ENCODE measurements at places on chromosomes 16 and 17.
A peak's percentile ranks its signal among the peaks of the same experiment; 100 is the strongest.

- no peaks in the 10 kb centered on the region for H3K4me1 ChIP-seq
- no peak for DNase-seq
- H3K4me3 ChIP-seq = no peak within 1 kb of the TSS
- peaks cover 16% of the 10 kb centered on the region for H3K27me3 ChIP-seq
- H3K27ac ChIP-seq = no peak within 1 kb of the TSS
Measured at GRCh38 chr17:2749058-2749783, at the start of gene CCDC92B. CCDC92B (minus strand) TSS chr17:2749652; CDS start chr17:2735145, 14,507 bp downstream.

- H3K36me3 ChIP-seq = no peaks in the 10 kb centered on the region
- no peak overlapping the region for H3K27ac ChIP-seq
- DNase-seq = no peak
- H3K4me3 ChIP-seq = no peak overlapping the region
- H3K27me3 ChIP-seq = no peaks in the 10 kb centered on the region
Measured at GRCh38 chr16:65837464-65837863, 529.0 kb upstream of the CDH5 start.

GRCh38 chr17:28643983-28644786, 773 bp downstream of the BLTP2 start:
- H3K4me3 ChIP-seq = peak overlapping the region; percentile 54
- H3K27ac ChIP-seq = no peak overlapping the region
- peaks cover 29% of the 10 kb centered on the region for H3K36me3 ChIP-seq
- peaks cover 23% of the 10 kb centered on the region for H3K4me1 ChIP-seq
- no peaks in the 10 kb centered on the region for H3K27me3 ChIP-seq

GRCh38 chr16:82630688-82631087, 3.9 kb downstream of the CDH13 start:
- no peak overlapping the region for H3K4me3 ChIP-seq
- H3K27me3 ChIP-seq = no peaks in the 10 kb centered on the region
- no peaks in the 10 kb centered on the region for H3K36me3 ChIP-seq
- H3K27ac ChIP-seq = peak overlapping the region; percentile 96

- H3K36me3 ChIP-seq = no peaks in the 10 kb centered on the region
- no peaks in the 10 kb centered on the region for H3K27me3 ChIP-seq
- no peak overlapping the region for H3K4me3 ChIP-seq
Measured at GRCh38 chr17:12964162-12964561, 53.7 kb downstream of the ELAC2 start.

- no peak overlapping the region for H3K27ac ChIP-seq
- no peaks in the 10 kb centered on the region for H3K27me3 ChIP-seq
- H3K4me1 ChIP-seq = no peaks in the 10 kb centered on the region
- no peaks in the 10 kb centered on the region for H3K36me3 ChIP-seq
- no peak overlapping the region for H3K4me3 ChIP-seq
Measured at GRCh38 chr16:83470416-83470815, 337.4 kb upstream of the HSBP1 start.

DNA sequence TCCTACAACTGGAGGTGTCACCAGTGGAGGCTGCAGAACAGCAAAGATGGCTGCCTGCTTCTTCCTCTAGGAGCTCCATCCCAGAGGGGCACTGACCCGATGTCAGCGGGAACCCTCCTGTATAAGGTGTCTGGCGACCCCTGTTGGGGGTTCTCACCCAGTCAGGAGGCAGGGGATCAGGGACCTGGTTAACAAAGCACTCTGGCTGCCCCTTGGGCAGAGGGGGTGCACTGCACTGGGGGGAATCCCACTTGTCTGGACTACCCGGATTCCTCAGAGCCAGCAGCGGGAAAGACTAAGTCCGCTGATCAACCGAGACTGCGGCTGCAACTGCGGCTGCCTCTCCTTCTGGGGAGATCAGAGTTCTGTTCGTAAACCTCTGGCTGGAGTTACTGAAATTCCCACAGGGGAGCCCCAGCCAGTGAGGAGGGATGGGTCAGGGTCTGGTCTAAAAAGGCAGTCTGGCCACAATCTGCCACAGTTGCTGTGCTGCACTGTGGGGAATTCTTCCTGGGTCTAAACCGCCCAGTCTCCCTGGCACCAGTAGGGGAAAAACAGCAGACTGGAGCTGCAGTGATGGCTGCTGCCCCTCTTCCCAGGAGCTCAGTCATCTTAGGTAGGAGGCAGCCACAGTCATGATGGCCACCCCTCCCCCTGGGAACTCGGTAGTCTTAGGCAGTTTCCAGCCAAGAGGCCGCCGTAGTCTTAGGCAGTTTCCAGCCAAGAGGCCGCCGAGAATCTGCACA, 213.4 kb downstream of the CYB561 start:
- H3K27me3 ChIP-seq = no peaks in the 10 kb centered on the region
- H3K4me3 ChIP-seq = no peak overlapping the region
- H3K27ac ChIP-seq = no peak overlapping the region

GRCh38 chr17:44254361-44255095, 13.4 kb downstream of the SLC4A1 start:
- H3K27me3 ChIP-seq = no peaks in the 10 kb centered on the region
- H3K4me1 ChIP-seq = no peaks in the 10 kb centered on the region
- H3K27ac ChIP-seq = no peak overlapping the region
- no peak overlapping the region for H3K4me3 ChIP-seq
- DNase-seq = no peak

- no peak overlapping the region for H3K4me3 ChIP-seq
- DNase-seq = no peak
- no peaks in the 10 kb centered on the region for H3K27me3 ChIP-seq
- H3K27ac ChIP-seq = no peak overlapping the region
- H3K36me3 ChIP-seq = no peaks in the 10 kb centered on the region
- H3K4me1 ChIP-seq = no peaks in the 10 kb centered on the region
Measured at GRCh38 chr16:78890373-78890895, 710.1 kb downstream of the MAF start.

GRCh38 chr17:59825533-59826322, 67.0 kb downstream of the TUBD1 start:
- DNase-seq = peak; percentile 48
- no peak overlapping the region for H3K4me3 ChIP-seq
- H3K4me1 ChIP-seq = peaks cover 27% of the 10 kb centered on the region
- H3K27me3 ChIP-seq = no peaks in the 10 kb centered on the region

DNA sequence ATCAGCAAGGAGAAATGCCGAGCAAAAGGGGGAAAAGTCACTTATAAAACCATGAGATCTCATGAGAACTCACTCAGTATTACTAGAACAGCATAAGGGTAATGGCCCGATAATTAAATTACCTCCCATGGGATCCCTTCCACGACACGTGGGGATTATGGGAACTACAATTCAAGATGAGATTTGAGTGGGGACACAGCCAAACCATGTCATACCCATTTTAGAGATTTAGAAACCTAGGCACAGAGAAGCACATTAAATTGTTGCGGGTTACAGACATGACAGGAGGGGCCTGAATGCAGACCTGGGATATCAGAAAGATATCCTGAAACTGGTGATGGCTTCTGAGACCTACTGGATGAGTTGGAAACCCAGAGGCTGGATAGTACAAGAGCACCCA, 20.1 kb downstream of the ARHGAP17 start:
- no peaks in the 10 kb centered on the region for H3K36me3 ChIP-seq
- DNase-seq = no peak
- H3K4me3 ChIP-seq = no peak overlapping the region
- peak overlapping the region; percentile 52 for H3K27ac ChIP-seq
- no peaks in the 10 kb centered on the region for H3K27me3 ChIP-seq

GRCh38 chr16:53433930-53434376, 318 bp upstream of the RBL2 start:
- peaks cover 5% of the 10 kb centered on the region for H3K4me1 ChIP-seq
- H3K27me3 ChIP-seq = no peaks in the 10 kb centered on the region
- H3K36me3 ChIP-seq = no peaks in the 10 kb centered on the region
- DNase-seq = no peak

- no peak overlapping the region for H3K4me3 ChIP-seq
- H3K27ac ChIP-seq = no peak overlapping the region
- DNase-seq = no peak
- no peaks in the 10 kb centered on the region for H3K4me1 ChIP-seq
Measured at GRCh38 chr17:8835631-8836364, 31.7 kb downstream of the PIK3R6 start.

GRCh38 chr17:67080804-67081203, 36.5 kb downstream of the CACNG1 start:
- H3K4me1 ChIP-seq = no peaks in the 10 kb centered on the region
- H3K27ac ChIP-seq = no peak overlapping the region
- H3K27me3 ChIP-seq = no peaks in the 10 kb centered on the region
- DNase-seq = no peak
- H3K36me3 ChIP-seq = peaks cover 4% of the 10 kb centered on the region

DNA sequence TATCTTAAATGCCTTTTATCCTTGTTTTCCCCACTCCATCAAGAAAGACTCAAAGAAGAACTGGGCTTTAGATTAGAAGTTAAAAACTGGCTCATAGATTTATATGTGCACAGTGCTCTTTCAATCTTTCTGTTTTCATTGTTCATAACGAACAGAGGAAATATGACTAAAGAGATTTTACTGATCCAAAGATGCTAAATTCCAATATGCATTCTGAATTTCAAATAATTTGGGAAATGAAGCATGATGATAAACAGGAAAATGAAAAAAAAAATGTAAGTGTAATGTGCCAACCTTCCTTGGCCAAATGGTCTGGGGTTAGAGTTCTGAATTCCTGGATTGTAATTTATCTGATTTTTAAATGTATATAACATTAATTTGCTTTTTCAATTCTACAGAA, 25.0 kb upstream of the SMIM36 start:
- DNase-seq = peak; percentile 53
- no peak overlapping the region for H3K4me3 ChIP-seq
- H3K27ac ChIP-seq = no peak overlapping the region
- H3K4me1 ChIP-seq = peaks cover 30% of the 10 kb centered on the region
- no peaks in the 10 kb centered on the region for H3K27me3 ChIP-seq
- H3K36me3 ChIP-seq = no peaks in the 10 kb centered on the region

- no peak overlapping the region for H3K4me3 ChIP-seq
- H3K27ac ChIP-seq = no peak overlapping the region
- no peaks in the 10 kb centered on the region for H3K4me1 ChIP-seq
Measured at GRCh38 chr17:8492121-8492520, 56.4 kb downstream of the NDEL1 start.

- peak overlapping the region; percentile 20 for H3K27ac ChIP-seq
- H3K36me3 ChIP-seq = peaks cover 10% of the 10 kb centered on the region
- DNase-seq = no peak
- H3K27me3 ChIP-seq = no peaks in the 10 kb centered on the region
- peaks cover 16% of the 10 kb centered on the region for H3K4me1 ChIP-seq
Measured at GRCh38 chr17:42541041-42541833, 5.2 kb downstream of the NAGLU start.

DNA sequence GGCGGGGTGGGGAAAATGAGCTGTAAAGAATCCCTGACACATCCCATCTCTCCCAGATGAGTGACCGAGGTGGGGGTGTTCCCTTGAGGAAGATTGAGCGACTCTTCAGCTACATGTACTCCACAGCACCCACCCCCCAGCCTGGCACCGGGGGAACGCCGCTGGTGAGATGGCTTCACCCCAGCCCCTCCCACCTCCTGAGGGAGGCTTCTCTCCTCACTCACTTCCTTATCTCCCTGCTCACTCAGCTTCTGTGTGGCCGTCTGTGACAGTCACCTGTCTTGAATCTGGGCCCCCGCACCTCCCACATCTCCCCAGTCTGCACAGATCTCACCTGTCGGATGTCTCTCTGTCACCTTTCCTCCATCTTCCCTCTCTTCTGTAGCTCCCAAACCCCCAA, 13.4 kb downstream of the PDK2 start:
- H3K4me1 ChIP-seq = no peaks in the 10 kb centered on the region
- no peak for DNase-seq
- H3K36me3 ChIP-seq = no peaks in the 10 kb centered on the region
- H3K27me3 ChIP-seq = no peaks in the 10 kb centered on the region
- H3K27ac ChIP-seq = no peak overlapping the region
- H3K4me3 ChIP-seq = no peak overlapping the region

DNA sequence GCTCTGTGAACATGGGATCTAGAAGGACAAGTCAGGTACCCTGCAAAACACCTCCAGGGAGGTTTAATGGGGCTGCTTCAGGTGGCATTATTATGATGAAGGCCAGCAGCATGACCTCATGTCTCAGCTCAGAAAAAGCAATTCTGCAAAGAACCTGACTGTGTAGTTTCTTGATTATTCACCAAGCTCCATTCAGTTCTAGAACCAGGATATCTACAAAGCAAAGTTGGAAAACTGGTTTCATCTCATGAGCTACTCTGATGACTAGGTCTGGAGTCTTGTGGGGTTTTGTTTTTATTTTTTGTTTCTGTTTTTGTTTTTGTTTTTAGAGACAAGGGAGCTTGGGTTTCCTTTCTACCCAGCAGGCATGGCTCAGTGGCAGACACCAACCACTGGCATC, 19.0 kb upstream of the LRRC37A3 start:
- H3K27me3 ChIP-seq = no peaks in the 10 kb centered on the region
- H3K4me1 ChIP-seq = no peaks in the 10 kb centered on the region
- DNase-seq = no peak
- no peak overlapping the region for H3K27ac ChIP-seq

- peaks cover 4% of the 10 kb centered on the region for H3K4me1 ChIP-seq
- no peaks in the 10 kb centered on the region for H3K36me3 ChIP-seq
- H3K27ac ChIP-seq = no peak overlapping the region
- H3K4me3 ChIP-seq = no peak overlapping the region
- H3K27me3 ChIP-seq = no peaks in the 10 kb centered on the region
Measured at GRCh38 chr17:1750628-1751027, 8.0 kb downstream of the SERPINF2 start.

DNA sequence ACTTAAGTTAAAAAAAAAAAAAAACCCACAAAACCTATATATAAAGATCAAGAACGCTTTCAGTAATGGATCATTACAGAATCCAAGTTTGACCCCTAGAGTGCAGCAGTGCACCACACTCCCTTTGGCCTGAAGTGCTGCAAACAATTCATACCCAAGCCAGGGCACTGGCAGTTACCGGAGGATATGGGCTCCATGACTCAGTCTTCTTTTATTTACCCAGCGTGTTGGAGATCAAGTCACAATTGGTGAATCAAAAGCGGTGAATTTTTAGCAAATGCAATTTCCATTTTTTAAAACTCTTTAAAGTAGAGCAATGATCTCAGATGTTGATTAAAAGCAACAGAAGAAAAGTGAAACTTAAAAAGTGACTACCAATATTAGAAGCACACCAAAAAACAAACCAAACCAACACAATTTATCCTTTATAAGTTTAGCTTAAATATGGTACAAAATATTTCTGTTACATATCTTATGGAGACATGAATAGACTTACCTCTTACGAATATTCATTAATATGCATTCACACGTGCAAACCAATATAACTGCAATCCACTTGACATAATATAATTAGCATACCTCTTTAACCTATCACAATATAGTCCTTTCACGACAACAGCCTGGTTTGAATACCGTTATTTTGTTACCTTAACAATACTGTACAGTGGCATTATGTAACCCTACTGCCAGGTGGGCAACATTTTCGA, 46.3 kb downstream of the ZNF652 start:
- H3K4me3 ChIP-seq = no peak overlapping the region
- no peak overlapping the region for H3K27ac ChIP-seq
- H3K36me3 ChIP-seq = peaks cover 3% of the 10 kb centered on the region
- no peaks in the 10 kb centered on the region for H3K27me3 ChIP-seq
